ENCODE measurements at places on chromosomes 16 and 17.

DNA sequence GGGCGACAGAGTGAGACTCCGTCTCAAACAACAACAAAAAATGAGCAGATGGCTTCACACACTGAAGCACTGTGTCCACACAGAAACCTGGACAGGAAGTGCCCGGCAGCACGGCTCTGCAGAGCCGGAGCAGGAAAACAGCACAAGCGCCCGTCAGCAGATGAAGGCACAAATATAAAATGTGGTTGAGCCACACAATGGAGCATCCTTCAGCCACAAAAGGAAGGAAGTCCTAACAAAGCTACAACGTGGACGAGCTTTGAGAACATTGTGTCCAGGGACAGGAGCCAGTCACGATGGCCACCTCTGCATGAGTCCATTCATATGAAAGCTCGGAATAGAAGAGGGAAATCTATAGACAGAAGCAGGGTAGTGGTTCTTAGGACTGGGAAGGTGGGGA is 15.7 kb downstream of the RHBDF2 start:
- no peak for DNase-seq

DNA sequence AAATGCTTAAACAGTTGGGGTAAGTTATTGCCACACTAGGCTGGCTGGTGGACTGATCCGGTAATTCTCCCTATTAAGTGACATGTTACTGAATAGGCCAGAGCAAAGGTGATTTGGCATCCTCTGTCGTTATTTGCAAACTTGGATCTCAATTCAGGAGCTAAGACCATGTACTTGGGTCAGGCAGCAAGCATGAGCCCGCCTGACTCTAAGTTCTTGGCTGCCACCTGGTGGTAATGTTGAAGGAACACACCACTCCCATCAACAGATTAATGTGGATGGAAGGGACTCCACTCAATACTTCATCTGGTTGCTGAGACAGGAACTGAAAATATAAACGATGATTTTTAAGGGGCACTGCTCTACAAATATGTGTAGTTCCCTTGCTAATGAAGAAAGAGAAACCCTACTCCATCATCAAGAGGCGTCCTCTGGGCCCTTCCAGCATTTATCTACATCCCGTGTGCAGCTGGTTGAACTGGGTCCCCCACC is 70.8 kb downstream of the EMP2 start:
- peak; percentile 79 for DNase-seq

GRCh38 chr17:39357986-39358385 is 43.4 kb downstream of the FBXL20 start:
- DNase-seq: no peak

- DNase-seq: no peak
These were observed 27.7 kb downstream of the CSNK2A2 start for GRCh38 chr16:58170223-58170622.

GRCh38 chr16:30767767-30768465 is 5.8 kb downstream of the RNF40 start:
- no peak for DNase-seq

DNA sequence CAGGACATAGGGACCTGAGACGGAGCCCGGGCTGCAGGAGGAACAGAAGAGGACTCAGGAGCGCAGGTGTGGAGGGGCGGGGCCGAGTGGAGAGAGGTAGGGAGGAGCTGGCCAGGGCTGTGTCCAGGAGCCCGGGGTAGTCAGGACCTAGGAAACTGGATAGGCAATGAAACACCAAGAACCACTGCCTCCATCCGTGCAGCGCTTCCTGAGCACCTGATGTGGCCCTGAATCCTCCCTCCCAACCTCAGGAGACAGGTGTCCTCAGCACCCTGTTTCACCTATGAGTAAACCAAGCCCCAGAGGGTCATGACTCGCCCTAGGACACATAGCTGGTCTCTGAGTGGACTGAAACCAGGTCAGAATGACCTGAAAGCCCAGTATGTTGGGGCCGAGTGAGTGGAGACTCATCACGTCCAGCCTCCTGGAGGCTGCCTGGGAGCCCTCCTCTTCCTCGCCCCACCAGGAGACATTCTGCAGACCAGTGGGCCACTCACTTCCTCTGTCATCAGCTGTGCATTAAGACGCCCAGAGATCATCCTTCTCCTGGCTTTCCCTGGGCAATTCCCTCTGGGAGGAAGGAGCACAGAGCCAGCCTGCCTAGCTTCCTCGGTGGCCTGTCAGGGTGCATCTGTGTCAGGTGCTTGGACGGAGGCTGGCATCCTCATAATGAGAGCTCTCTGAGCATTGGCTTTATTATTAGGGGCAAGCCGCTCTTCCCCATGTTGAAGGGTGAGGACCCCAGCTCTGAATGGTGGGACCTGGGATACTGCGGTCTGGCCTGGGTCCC is 72.8 kb downstream of the SCNN1B start:
- no peak for DNase-seq

GRCh38 chr17:45709728-45710288 is 74.3 kb upstream of the CRHR1 start:
- no peak for DNase-seq

DNA sequence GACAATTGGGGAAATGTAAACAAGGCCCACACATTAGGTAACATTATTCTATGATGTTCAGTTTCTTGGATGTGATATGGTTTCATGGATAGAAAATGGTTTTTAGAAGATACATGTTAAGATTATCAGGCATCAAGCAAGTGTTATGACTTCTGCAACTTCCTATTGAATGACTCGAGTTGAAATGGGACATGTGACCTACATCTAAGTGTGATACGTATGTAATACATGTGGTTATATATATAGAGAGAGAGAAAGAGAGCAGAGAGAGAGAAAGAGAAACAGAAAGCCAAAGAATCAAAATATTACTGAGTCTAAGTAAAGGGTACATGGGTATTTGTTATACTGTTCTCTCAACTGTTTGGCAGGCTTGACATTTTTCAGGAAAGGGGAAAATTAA is 1.7 kb downstream of the TMEM170A start:
- DNase-seq: no peak

DNA sequence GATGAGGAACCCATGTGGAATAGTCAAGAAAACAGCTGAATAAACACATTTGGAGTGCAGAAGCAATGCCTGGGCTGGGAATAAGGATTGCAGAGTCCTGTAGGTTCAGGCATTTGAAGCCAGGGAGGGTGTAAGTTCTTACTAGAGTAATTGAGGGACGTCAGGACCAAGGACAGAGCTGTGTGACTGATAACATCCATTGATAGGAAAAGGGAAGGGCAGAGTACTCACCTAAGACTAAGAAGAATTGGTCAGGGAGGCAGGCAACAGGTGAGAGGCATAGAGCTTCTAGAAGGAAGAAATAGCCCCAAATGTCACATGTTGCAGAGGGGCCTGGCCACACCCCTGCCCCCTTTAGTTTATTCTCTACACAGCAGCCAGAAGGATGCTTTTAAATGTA is 79.8 kb upstream of the TMEM132E start:
- peak; percentile 7 for DNase-seq

DNA sequence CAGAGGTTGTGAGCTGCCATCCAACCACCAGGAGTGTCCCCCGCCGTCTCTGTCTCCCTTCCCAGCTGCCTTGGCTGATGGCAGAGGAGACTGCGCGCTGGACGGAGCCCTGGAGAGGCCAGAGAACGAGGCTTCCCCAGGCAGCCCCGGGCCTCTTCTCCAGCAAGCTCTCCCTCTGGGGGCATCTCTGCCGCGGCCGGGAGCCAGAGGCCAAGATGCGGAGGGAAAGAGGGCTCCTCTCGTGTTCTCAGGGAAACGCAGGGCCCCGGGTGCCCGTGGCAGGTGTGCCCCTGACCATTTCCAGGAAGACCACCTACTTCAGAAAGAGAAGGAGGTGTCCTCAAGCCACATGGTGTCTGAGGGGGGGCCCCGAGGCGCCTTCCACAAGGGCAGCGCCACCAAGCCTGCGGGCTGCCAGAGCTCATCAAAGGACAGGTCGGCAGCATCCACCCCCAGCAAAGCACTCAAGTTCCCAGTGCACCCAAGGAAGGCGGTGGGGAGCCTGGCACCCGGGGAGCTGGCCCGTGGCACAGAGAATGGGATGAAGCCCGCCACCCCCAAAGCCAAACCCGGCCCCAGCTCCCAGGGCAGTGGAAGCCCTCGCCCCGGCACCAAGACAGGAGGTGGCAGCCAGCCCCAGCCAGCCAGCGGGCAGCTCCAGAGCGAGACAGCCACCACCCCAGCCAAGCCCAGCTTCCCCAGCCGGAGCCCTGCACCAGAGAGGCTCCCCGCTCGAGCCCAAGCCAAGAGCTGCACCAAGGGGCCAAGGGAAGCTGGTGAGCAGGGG is 14.8 kb upstream of the ZFPM1 start:
- no peak for DNase-seq

GRCh38 chr17:71467719-71468118 is 653.1 kb upstream of the SOX9 start:
- DNase-seq: no peak

DNA sequence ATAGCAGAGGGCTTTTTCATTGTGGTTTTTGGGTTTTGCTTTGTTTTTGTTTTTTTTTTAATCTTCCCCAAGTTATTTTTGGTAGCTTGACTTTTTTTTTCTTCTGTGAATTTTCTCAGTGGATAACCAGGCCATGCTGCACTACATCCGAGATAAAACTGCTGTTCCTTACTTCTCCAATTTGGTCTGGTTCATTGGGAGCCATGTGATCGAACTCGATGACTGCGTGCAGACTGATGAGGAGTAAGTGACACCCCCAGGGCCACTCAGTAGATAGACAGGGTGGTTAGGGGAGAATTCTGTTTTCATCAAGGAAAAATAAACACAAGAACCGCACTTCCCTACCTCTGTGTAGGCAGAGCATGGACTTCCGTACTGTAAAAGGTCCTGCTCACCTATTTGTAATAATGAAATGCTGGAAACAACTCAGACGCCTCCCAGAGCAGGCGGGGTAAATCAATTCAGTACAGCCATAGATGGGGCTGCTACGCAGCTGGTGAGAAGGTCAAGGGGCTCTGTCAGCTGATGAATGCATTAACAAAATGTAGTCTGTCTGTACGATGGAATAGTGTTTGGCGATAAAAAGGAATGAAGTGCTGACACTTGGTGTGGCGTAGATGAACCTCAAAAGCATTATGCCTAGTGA is 28.6 kb downstream of the CLEC16A start:
- no peak for DNase-seq

DNA sequence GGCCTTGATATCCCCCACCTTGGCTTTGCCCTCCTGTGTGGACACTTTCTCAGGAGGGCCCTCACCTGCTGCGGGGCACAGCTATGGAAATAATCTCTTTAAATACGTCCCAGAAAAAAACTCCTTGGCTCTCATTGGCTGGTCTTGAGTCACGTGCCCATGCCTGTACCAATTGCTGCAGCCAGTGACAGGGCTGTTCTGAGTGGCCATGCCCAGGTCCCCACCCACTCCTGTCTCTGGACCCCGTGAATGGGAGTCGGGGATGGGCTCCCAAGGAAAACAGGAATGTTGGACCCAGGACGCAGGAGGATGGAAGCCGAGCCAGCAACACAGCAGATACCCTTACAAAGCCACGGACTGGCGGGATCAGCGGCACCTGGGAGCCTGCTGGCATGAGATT is 53.1 kb upstream of the CDR2 start:
- DNase-seq: no peak

GRCh38 chr16:71499775-71500364 is 10.7 kb upstream of the ZNF19 start:
- DNase-seq: peak; percentile 67

- DNase-seq: peak; percentile 64
These were observed 504 bp downstream of the MAZ start for GRCh38 chr16:29806641-29807425.

GRCh38 chr16:78742501-78743283 is 643.2 kb downstream of the WWOX start:
- DNase-seq: no peak

GRCh38 chr16:87327798-87328495 is 10.8 kb upstream of the C16orf95 start:
- no peak for DNase-seq

DNA sequence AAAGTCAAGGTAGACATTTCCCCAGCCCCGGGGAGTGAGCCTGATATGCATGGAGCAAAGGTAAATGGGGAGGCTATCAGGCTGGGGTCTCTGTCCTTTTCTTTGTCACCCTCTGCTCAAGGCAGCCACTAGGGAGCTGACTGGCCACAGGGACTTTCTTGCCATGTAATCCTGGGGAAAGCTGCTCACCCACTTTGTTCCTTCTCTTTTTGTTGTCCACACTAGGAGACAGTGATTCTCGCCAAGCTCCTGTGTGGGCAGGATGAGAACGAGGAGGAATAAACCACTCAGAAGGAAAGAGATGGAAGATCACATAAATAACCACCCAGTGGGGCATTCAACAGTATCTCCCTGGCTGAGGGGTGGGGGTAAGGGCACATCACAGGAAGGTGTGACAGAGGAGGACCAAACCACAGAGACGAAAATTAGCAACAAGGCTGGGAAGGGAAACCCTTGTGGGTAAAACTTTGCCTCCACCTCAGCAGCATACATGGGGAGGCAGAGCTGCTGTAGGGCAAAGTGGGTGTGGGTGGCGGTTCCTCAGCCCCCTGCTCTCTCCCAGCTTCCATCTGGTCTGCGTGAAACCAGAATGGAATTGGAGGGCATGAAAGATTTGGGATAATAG is 26.2 kb upstream of the CCL1 start:
- DNase-seq: no peak

DNA sequence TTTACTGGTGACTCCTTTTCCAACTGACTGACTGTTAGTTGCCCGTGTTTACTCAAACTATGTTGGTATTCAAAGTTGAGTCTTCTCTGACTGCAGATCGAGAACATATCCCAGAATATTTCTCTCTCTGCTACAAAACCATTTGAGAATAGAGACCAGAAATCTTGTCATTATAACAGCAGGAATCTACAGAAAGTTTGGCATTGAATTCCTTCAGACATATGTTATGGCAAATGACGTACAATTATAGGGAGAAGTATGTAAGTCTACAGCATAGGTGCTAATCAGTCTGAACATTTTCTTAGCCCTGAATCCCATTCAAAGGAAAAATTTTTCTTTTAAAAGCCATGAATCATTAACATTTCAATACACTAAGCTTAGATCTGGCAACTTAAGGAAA is 239.8 kb upstream of the SOX9 start:
- DNase-seq: no peak

- DNase-seq: no peak
These were observed 68.1 kb upstream of the CACNG3 start for GRCh38 chr16:24188021-24188542.

- DNase-seq: peak; percentile 32
These were observed 19.5 kb downstream of the MRM3 start for GRCh38 chr17:801660-802059.
